ENCODE measurements at places on chromosomes 13 and 19.

GRCh38 chr19:54420383-54421168 is 5.3 kb downstream of the TTYH1 start:
- H3K27me3 ChIP-seq = peaks cover 27% of the 10 kb centered on the region
- H3K4me1 ChIP-seq = peaks cover 45% of the 10 kb centered on the region
- DNase-seq = peak; percentile 89

DNA sequence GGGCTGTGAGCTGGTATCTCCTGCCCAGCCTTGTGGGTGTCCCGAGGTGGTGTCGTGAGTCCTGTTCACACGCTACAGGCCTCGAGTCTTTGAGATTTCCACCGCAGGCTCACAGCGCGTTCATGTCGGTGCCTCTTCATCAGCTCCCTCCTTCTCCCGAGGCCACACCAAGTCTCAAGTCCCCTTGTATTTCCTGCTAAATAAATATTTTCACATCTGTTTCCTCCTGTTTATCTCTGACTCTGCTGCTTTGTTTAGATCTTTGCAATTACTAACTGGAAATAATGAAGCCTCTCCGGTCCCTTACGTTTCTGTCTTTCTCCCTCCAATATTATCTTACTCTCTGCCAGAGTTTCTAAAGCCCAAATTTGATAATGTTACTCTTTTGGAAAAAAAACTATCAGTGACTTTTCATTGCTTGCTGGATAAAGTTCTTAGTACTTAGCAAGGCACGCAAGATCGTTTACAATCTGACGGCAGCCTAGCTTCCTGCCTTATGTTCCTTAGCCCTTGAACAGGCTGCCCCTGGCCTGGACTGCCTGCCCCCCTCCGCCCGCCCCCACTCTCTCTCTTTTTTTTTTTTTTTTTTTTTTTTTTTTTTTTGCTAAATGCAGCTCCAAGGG is 130.5 kb upstream of the RNF113B start:
- peaks cover 51% of the 10 kb centered on the region for H3K4me1 ChIP-seq
- H3K4me3 ChIP-seq = no peak overlapping the region

DNA sequence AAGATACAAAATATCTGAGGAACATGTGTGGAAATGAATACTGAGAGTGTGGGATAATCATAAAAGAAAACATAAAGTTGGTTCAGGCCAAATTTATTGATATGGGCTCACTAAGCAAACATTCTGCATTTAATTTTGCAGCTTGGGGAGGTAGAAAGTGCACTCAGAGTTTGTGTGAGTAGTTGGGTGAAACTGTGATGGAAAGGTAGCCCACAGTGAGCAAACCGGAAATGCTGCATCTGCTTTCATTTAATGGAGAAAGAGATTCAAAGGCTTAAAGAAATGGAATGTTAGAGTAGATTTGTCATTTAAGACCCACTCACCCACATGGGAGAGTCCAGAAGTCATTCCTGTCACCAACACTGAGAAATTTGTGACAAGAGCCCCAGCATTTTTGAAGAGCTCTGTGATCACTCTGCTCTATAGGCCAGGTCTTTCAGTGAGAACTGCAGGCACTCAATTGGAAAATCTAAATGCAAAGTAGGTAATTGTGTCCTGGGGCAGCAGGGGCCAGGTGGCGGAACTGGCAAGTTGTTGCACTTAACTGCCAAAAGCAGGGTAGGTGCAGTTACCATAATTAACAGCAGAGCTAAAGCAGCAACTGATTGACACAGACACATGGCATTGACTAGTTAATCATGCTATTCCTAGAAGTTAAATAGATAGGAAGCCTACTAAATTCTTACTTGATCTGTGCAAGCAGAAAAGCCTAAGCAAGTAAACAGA is 1228.3 kb upstream of the PCDH20 start:
- H3K4me1 ChIP-seq = peaks cover 20% of the 10 kb centered on the region
- peak overlapping the region; percentile 19 for H3K27ac ChIP-seq
- DNase-seq = peak; percentile 18
- no peak overlapping the region for H3K4me3 ChIP-seq

DNA sequence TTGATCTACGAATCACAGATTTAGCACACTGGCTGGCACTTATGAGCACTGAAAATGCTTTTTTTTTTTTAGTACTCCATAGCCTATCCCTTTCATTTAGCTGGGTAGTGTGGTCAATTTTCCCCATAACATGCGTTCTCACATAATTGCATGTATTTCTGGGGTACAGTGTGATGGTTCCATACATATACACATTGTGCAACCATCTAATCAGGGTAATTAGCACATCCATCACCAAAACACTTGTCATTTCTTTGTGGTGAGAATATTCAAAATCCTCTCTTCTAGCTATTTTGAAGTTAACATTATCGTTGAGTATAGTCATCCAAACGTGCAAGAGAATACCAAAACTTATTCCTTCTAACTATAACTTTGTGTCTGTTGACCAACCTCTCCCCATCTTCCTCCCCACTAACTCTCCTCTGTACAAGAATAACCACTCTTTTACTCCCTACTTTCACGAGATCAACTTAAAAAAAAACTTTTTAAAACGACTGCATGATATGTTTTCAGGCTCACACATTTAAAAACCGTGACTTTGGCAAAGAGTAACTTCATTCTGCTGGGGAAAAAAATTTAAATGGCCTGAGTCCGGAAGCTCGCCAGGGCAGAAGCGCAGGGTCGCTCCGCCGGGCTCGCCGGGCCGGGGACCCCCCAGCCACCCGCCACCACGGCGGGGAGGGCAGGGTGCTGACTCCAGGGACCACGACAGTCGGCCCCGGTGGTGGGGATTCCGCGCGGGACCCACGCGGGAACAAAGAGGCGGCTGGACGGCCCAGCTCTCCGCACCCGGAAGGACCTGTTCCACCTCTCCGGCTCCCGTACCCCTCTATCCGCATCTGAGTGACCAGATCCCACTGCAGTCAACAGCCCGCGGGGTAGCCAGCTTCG is 868 bp upstream of the UBAC2 start:
- H3K4me1 ChIP-seq = peaks cover 42% of the 10 kb centered on the region
- H3K36me3 ChIP-seq = no peaks in the 10 kb centered on the region
- DNase-seq = no peak
- H3K27ac ChIP-seq = peak overlapping the region; percentile 97
- peak overlapping the region; percentile 92 for H3K4me3 ChIP-seq
- H3K27me3 ChIP-seq = no peaks in the 10 kb centered on the region

DNA sequence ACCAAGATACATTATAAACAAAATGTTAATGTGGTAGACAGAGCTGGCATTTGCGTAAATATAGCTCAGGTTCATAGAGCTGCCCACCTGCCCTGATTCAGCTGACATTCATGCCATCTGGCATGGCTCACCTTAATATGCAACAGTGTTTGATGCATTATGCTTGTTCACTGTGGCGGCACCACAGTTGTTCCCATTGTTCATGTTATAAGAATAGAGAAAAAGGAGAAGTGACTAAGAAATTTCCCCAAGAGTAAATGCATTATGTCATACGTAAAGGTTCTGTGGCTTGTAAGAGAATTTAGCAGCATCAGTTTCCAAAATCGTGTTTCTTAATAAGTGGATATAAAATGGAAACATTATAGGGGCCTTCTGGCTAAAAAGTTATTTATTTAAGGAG is 4.5 kb downstream of the CCNA1 start:
- H3K27me3 ChIP-seq = peaks cover 33% of the 10 kb centered on the region
- DNase-seq = no peak
- no peak overlapping the region for H3K4me3 ChIP-seq
- peaks cover 6% of the 10 kb centered on the region for H3K4me1 ChIP-seq

DNA sequence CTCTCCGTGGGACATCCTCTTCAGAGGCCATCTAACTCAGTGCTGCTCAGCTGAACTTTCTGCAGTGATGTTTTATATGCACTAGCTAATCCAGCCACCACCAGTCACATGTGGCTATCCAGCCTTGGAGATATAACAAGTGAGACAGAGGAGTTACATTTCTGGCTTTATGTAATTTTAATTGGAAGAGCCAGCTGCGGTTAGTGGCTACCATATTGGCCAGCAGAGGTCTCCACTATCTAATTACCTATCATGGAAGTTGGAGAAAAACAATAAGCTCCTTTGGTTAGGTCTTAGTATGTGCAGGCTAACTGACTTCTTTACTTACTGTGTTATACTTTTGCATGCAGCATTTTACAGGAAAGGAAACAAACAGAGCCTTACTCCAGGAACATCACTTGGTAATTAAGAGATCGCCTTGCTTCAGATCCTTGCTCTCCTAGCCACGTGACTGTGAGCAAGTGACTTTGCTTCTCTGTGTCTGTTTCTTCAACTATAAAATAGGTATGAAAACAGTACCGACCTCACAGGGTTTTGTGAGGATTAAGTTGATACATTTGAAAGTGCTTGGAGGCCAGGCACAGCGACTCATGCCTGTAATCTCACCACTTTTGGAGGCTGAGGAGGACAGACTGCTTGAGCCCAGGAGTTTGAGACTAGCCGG is 1.6 kb upstream of the KLK10 start:
- no peak overlapping the region for H3K27ac ChIP-seq
- peaks cover 45% of the 10 kb centered on the region for H3K27me3 ChIP-seq
- no peaks in the 10 kb centered on the region for H3K36me3 ChIP-seq
- DNase-seq = no peak

- H3K27ac ChIP-seq = no peak overlapping the region
- peaks cover 3% of the 10 kb centered on the region for H3K4me1 ChIP-seq
- H3K36me3 ChIP-seq = no peaks in the 10 kb centered on the region
- peaks cover 9% of the 10 kb centered on the region for H3K27me3 ChIP-seq
These were observed 770.3 kb upstream of the SLITRK5 start for GRCh38 chr13:86900906-86901305.

DNA sequence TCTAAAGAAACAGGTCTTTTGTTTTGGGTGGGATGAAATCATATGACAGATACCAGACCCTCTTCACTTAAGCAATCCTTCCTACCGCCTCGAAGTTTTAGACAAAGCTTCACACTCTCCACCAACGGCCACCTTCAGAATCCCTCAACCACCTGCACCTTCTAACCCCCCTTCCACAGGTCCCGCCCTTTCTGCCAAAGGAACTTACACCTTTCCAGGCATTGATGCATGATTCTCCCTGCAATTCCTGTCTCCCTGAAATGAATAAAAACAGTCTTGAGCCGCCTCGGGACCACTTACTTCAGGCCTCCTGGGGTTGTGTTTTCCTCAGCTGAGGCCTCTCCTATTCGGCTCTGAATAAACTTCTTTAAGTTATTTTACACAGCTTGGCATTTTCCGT is 859 bp downstream of the ZNF433 start:
- no peak overlapping the region for H3K27ac ChIP-seq
- peaks cover 24% of the 10 kb centered on the region for H3K36me3 ChIP-seq
- H3K4me1 ChIP-seq = peaks cover 26% of the 10 kb centered on the region
- DNase-seq = no peak
- H3K4me3 ChIP-seq = peak overlapping the region; percentile 51
- peaks cover 32% of the 10 kb centered on the region for H3K27me3 ChIP-seq

DNA sequence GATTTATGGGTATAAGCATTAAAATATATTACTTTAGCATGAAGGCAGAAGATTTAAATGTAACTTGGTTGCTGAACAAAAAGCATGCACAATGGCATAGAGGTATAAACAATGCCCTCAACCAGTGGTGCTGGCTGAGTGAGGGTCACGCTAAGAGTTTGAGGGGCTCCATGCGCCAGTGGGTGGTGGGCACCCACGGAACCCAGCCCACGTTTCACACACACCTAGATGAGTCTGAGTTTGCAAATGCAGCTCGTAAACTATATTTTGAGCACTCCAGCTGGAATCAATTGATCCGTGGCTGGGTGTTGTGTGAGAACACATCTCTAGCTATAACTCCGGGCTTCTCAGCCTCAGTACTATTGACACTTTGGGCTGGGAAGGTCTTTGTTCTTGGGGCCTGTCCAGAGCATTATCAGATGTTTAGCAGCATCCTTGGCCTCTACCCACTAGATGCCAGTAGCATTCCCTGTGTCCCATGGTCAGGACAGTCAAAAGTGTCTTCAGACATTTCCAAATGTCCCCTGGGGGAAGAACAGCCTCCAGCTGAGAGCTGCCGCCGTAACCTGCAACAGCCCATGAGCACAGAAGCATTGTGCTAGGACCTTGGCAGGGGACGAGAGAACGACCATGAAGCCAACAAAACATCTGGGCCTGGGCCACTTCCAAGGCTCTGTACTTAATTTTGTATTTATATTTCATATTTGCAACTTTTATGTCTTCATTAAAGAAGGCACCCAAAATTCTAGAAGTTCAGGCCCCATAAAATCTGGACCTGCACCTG is 108.1 kb upstream of the SOX1 start:
- peaks cover 3% of the 10 kb centered on the region for H3K27me3 ChIP-seq
- no peaks in the 10 kb centered on the region for H3K36me3 ChIP-seq

- no peak overlapping the region for H3K4me3 ChIP-seq
- H3K4me1 ChIP-seq = peaks cover 32% of the 10 kb centered on the region
- H3K36me3 ChIP-seq = no peaks in the 10 kb centered on the region
- DNase-seq = no peak
- H3K27ac ChIP-seq = no peak overlapping the region
These were observed 391.3 kb downstream of the FOXO1 start for GRCh38 chr13:40275155-40275554.

DNA sequence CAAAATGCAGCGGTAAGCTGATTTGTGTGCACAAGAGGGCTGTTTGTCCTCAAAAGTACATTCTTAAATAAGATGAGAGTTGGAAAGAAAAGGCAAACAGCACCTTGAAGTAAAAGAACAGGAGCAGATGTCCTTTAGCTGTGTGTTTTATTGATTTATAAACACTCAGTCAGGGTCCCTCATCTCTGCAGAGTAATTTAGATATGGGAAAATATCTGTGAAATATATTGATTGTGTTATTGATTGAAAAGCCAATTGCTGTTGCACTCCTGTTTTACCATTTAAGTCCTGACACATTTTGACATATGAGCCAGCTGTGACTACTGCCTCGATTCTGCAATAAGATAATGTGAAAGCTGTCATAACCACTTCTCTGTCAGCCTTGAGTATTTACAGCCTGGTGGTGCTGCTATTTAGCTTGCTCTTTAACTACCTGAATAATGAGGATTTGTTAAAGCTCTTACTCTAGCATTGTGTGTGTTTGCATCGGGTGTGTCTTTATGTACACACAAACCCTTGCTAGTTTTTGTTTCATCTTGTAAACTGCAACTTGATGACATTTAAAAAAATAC is 550.1 kb downstream of the DACH1 start:
- no peak overlapping the region for H3K27ac ChIP-seq
- DNase-seq = no peak
- H3K4me1 ChIP-seq = no peaks in the 10 kb centered on the region
- no peak overlapping the region for H3K4me3 ChIP-seq
- no peaks in the 10 kb centered on the region for H3K36me3 ChIP-seq

DNA sequence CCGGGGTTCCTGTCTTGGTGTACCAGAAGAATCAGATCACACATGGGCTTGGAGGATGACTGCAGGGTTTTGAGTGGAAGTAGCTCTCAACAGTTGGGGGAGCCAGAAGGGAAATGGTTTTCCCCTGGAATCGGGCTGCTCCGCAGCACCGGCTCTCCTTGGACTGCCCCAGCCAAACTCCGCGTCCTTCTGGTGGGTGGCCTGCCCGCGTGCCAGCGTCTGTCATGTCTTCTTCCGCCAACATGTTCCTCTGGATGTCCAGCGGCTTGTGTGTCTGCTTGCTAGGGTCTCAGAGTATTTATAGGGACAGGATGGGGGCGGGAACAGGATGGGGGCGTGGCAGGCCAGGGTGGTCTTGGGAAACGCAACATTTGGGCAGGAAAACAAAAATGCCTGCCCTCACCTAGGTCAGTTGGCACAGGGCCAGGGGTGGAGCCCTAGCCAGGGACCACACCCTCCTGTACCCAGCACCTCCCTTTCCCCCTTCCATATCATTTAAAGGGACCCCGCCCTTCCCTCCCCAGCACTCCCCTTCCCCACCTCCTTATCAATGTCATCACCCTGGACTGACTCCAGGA is 1.3 kb upstream of the ZNF30 start:
- H3K27me3 ChIP-seq = peaks cover 19% of the 10 kb centered on the region
- peaks cover 21% of the 10 kb centered on the region for H3K36me3 ChIP-seq
- DNase-seq = no peak
- H3K27ac ChIP-seq = no peak overlapping the region
- no peak overlapping the region for H3K4me3 ChIP-seq

- no peaks in the 10 kb centered on the region for H3K36me3 ChIP-seq
- H3K4me3 ChIP-seq = no peak overlapping the region
- H3K27ac ChIP-seq = no peak overlapping the region
These were observed 11.6 kb upstream of the CEACAM3 start for GRCh38 chr19:41784743-41785142.
